ENCODE measurements at places on chromosomes 3 and 15.

- no peak for DNase-seq
These were observed 179.0 kb downstream of the P3H2 start for GRCh38 chr3:189941679-189942078.

DNA sequence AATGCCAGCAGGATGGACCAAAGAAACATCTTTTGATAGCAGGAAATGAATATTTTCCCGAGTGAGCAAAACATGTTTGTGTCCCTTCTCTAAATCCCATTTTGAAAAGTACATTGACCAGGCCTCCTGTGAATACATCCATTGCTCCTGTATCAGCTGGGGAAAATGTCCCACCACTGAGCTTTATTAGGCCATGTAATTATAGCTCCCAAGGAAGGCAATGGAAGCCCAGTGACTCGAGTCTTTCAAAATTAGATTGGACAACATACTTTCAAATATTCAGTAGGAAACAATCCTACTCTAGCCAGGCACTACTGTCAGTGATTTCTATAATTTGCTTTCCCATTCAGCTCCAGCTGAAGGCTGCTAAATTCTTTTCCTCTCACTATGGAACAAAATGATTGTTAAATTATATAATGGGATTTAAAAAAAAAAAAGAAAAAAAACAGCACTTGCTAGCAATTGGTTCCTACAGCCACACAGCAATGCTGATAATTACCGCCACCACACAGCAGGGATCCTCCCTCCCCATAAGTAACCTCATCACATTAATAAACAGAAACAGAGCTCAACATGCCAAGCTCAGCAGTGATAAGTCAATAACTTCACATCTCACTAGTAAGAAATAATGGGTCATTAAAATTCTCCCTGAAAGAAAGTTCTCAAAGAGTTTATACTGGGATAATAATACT lies 172.4 kb upstream of the SLC2A2 start:
- DNase-seq, result no peak

DNA sequence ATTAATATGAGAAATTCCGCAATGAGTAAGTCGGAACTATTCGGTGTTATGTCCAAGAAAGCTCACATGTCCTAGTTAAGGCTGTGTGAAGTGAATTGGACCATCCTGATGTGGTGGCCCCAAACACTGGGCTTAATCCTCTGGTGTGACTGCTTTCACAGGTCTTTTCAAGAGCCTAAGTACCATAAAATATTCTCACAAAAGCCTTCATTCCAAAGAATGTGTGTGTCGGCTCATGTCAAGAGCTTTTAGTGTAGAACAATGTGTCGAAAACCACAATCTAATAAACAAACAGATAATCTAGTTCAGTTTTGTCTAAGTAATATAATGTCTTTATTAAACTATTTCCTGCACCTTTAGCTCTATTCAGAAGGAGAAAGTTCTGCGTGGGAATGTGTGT lies 311.4 kb downstream of the LPP start:
- no peak for DNase-seq

- DNase-seq, result no peak
These were observed 138.3 kb downstream of the CMSS1 start for GRCh38 chr3:99955773-99956562.

- DNase-seq, result no peak
These were observed 43.9 kb upstream of the GOLGA8J start for GRCh38 chr15:30038667-30039523.

DNA sequence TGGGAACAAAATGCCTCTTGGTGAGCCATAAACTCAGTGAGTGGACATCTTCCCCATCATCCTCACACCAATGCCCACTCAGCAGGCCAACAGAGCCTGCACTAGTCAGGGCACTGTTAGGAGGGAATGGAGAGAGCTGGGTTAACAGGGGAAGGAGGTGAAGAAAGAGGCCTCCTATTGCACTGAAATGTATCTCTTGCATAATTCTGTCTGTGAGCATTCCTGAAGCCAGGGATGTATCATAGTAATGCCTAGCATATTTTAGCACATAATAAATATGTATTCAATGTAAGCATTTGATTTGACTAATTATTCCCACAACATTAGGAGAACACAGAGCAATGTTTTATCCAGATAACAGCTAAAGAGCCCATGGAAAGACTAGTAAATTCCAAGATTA lies 81.2 kb downstream of the ANO10 start:
- DNase-seq, result no peak

DNA sequence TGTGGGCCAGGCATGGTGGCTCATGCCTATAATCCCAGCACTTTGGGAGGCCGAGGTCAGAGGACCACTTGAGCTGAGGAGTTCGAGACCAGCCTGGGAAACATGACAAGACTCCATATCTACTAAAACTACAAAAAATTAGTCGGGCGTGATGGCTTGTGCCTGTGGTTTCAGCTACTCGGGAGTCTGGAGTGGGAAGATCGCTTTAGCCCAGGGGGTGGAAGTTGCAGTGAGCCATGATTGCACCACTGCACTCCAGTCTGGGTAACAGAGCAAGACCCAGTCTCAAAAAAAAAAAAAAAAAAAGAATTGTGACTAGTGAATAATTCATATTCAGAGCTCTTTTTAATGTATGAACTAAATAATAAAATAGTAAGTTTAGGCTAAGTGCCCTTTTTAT lies 87.8 kb upstream of the TSEN2 start:
- no peak for DNase-seq

DNA sequence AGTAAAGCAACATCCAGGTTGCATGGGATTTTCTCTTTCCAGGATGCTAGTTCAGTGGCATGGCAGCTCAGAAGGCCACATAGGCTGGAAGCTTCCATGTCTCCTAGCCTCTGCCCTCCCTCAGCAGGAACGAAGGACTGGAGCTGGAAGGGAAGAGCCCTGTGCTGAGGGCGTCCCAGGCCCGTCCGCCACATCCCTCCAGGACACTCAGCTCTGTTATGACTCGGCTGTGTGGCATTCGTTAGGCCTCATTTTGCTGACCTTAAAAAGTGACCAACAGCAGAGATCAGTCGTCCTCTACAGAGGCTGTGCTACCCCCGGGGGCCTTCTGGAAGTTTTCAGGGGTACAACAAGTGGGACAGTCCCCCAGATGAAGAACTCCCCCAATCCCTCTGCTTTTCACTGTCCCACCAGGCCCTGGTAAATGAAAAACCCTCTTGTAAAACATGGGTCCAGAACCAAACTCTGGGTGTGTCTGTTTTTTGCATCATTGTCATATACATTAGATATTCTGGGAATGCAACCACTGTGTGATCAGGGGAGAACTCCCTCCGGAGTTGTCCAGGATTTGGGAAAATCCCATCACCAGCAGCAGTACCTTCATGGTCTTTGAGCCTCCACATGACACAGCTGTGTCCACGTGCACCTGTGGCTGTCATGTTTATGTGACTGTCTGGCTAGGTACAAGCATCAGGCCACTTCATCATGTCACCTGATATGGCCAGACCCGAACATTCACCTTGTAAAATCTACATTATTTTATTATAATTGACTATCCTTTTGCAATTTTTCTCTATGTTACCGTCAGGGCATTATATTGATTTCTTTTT lies 149.9 kb downstream of the OR4M2 start:
- DNase-seq, result no peak

GRCh38 chr3:43330981-43331380 lies 44.6 kb downstream of the SNRK start:
- DNase-seq, result no peak

GRCh38 chr15:88147760-88148159 lies 108.8 kb downstream of the NTRK3 start:
- DNase-seq, result no peak

DNA sequence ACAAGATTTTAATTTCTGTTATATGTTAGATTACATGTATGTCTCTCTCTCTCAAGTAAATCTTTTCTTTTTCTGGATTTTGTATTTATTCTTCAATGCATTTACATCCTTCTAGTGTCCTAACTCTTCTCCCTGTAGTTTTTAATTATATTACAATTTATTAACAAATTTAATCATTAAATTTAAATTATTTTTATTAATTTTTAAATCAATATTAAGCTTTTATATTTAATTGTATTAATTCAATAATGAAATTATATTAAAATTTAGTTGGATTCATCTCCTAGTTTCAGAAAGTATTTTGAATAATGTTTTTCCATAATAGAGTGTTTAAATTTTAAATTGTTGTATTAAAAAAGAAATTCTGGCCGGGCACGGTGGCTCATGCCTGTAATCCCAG lies 29.8 kb downstream of the MLF1 start:
- DNase-seq, result no peak

DNA sequence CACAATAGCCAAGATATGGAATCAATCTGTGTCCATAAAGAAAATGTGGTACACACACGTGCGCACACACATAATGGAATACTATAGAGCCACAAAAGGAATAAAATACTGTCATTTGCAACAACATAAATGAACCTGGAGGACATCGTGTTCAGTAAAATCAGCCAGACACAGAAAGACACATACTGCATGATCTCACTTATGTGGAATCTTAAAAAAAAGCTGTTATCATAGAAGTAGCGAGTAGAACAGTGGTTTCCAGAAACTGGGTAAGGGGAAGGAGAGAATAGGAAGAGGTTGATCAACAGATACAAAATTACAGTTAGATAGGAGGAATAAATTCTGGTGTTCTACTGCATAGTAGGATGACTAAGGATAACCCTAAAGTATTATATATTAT lies 11.1 kb downstream of the ATOSA start:
- DNase-seq, result no peak

- no peak for DNase-seq
These were observed 9.2 kb upstream of the HHLA2 start for GRCh38 chr3:108287146-108287545.

DNA sequence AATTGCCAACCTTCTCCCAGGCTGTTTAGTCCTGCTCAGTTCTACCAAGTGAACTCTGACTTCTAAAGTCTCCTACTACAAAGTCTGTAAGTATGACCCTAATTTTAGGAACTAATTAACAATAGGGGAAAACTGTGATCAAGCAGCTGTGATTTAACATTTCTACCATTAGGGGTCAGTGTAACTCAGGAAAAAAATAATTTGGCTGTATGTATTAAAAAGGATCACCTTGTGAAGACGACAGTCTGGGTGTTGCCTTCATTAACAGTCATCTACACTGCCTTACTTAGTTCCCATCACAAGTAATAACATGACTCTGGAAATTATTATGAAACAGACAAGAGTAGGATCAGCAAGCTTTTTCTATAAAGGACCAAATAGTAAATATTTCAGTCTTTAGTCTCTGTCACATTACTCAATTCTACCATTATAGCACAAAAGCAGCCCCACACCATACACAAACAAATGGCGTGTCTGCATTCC lies 4.2 kb upstream of the NPHP3 start:
- peak; percentile 78 for DNase-seq

DNA sequence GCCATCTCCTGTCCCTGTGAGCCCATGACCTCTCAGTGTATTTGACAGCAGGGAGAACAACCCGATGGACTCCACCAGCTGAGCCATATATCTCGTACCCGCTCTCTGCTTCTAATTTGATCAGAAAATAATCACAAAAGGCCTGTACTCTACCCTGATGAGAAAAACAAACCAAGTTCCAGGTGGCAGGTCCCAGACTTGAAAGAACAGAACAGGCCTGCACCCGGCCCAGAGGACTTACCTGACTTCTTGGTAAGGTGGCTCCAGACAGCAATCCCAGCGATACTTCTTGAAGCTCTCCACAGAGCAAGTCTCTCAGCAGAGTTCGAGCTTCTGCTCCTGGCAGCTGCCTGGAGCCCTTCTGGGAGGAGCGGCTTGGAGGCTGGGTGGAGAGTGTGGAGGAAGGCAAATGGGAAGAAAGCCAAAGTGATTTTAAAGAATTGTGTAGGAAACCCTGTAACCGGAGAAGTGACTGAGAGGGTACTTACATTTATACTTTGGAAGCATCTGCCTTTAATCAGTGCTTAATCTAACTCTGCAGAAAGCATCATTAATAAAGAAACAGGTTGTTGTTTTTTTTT lies 91.6 kb downstream of the SCN11A start:
- no peak for DNase-seq

GRCh38 chr3:61565569-61565968 lies 4.2 kb downstream of the PTPRG start:
- DNase-seq, result no peak

- no peak for DNase-seq
These were observed 215.0 kb downstream of the MECOM start for GRCh38 chr3:169448501-169448900.

- DNase-seq, result no peak
These were observed 10.8 kb downstream of the RAD54L2 start for GRCh38 chr3:51549311-51549710.

GRCh38 chr3:187954516-187954872 lies 199.5 kb upstream of the LPP start:
- DNase-seq, result no peak

DNA sequence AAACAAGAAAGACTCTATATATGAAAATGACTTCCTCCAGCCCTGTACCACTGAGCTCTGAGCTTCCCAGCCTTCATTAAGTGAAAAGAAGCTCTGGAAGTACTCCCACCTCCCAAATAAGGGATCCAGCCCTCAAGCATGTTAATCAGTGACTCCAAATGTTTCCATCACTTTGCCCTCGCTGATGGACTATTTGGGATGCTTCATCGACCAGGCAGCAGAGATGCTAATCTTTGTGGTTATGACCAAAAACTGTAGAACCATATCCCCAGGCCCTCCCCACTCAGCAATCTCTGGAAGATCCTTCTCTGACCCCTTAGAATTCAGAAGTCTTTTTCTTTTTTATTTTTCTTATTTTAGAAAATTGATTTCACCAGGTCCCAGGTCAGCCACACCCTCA lies 2.3 kb upstream of the CTDSPL start:
- DNase-seq, result no peak

- DNase-seq, result no peak
These were observed 18.9 kb upstream of the CTNNB1 start for GRCh38 chr3:41180396-41180795.
